ENCODE measurements at places on chromosomes 12 and 14.
A peak's percentile ranks its signal among the peaks of the same experiment; 100 is the strongest.

DNA sequence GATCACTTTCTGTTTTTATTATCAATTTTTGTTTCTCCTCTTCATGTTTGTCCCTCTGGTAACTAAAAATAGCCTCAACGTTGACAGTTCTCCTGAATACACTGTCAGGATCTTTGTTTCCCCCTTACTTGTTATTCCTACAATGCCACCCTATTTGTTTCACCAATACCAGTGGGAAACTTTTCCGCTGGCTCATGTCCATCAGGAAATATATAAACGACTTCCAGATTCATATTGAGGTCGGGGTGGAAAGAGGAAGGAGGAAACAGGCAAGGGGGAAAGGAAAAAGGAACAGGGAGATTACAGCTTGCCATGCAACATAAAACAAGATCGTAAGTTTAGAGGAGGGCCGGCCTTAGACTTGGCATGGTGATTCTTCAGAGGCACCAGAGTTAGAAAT lies 61.7 kb downstream of the BTBD7 start:
- DNase-seq, result no peak

DNA sequence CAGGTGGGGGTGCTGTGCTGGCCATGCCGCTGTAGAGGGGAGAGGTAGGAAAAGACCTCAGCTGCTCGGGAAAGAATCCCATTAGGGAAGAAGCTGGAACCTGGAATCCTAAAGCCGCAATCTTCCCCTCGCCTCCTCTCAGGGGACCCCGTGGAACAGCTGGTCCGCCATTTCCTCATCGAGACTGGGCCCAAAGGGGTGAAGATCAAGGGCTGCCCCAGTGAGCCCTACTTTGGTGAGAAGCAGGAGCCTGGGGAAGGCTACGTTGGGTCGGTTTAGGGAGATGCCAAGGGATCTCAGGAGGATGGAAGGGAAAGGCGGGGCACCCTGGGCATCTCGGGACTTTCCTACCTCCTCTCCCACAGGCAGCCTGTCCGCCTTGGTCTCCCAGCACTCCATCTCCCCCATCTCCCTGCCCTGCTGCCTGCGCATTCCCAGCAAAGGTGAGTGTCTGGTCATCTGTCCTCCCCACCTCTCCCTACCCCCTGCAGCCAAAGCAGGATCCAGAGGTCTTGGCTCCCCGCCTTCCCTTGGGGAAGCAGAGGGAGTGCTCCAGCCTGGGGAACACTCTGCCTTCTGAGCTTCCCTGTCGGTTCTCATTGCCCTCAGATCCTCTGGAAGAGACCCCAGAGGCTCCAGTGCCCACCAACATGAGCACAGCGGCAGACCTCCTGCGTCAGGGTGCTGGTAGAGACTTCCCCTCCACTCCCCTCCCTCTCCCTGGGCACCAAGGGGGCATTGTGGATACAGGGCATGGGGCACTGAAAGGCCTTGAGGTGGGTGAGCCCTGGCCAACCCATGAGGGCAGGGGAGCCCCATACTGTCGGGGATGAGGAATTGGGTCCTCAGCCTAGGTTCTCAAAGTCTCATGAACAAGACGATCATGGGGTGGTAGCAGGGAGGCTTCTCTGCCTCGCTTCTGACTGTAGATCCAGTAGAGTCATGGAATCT lies 12.4 kb downstream of the TNS2 start:
- DNase-seq, result no peak

- DNase-seq, result peak; percentile 80
Observed at GRCh38 chr12:89353823-89354611, 1.7 kb upstream of the DUSP6 start.

DNA sequence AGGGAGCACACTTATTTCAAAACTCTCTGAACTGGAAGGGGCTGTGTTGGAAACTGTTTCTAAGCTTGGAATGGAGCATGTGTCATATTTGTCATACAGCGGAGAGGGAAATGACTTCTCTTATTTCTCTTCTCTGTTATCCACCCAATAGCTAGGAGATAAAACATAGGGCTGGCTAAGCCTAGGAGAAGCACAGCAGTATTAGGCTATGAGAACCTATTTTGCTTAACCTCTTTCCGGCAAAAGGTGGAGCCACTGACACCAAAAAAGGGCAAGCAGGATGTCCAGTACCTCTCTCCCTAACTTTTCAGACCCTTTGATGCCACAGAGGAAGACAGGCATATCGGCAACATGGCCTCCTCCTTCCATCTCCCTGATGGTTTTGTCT lies 148.3 kb downstream of the CRADD start:
- no peak for DNase-seq

GRCh38 chr14:56331592-56332216 lies 213.5 kb downstream of the PELI2 start:
- DNase-seq, result no peak

DNA sequence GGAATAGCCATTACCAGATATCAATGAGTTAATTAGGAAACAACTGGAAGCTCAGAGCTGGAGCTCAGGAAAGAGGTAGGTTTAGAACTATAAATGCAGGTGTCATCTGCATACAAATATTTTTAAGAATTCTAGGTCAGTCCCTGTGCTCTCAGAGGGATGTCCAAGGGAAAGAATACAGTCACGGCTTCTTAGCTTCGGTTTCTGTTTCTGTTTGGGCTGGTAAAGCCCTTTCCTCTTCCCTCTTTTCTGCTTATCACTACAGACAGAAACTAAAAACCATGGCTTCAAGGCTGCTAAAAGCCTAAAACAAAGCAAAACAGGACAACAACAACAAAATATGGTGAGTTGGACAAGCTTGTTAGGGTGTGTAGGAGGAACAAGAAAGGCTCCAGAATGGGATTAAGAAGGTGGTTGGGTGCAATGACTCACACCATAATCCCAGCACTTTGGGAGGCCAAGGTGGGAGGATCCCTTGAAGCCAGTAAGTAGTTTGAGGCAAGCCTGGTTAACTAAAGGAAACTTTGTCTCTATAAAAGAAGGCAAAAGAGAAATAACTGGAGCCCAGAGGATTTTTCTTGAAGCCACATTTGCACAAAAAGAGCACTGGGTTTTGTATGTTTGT lies 113.0 kb downstream of the SEC23A start:
- no peak for DNase-seq

GRCh38 chr12:60075091-60075490 lies 479.3 kb downstream of the SLC16A7 start:
- no peak for DNase-seq

GRCh38 chr12:39404000-39404399 lies 38.9 kb downstream of the KIF21A start:
- DNase-seq, result no peak

GRCh38 chr14:53764846-53765245 lies 191.8 kb downstream of the BMP4 start:
- no peak for DNase-seq

DNA sequence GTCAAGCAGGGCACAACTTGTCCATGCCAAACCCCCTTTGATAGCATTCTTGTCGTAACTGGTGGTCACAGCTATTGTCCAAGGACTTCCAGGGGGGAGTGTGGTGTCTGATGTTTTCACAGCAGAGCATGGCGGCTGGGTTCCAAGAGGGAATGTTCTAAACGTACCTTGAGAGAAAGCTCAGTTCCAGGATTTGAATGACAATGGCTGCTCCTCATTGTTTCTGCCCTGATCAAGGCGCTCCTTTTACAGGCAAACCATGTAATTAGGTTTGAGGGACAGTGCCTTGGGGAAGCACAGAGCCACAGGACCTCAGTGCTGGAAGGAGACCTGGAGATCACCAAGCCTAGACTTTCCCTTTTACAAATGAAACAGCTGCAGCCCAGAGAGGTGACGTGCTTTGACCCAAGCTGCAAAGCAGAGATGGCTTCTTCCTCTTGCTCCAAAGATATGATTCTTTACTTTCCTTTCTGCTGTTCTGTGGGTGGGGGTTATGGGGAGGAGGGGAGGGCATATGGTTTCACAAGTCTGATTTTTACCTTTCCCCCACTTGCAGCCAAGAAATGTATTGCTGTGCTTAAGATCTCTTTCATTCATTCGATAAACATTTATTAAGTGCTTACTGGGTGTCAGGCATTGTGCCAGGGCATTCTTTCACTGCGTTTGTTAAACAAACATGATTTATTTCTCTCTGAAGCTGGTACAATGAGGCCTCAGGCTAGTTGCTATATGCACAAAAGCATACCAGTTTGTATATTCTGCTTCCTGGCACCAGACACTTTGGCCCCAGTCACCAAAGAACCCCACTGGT lies 172.8 kb downstream of the KTN1 start:
- DNase-seq, result no peak

DNA sequence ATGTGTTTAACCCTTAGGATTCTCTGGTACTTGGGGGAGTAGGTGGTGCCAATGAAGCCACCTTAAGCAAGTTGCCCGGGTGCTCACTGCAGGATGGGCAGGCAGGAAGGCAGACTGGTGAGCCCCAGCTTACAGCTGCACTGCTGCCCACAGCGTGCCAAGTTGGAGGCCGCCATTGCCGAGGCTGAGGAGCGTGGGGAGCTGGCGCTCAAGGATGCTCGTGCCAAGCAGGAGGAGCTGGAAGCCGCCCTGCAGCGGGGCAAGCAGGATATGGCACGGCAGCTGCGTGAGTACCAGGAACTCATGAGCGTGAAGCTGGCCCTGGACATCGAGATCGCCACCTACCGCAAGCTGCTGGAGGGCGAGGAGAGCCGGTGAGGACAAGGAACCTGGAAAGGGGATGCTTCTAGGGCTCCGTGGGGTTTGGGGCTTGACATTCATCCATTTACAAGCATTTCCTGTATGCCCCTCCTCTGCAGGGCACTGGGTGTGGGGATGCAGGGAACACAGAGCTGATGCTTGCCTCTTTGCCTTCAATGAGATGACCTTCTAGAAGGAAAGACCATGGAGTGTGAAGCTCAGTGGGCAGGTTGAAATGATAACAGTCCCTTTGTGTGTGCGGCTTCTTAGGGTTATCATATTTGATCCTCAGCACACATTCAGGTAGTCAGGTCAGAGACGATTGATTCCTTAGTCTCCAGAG lies 12.4 kb downstream of the KRT7 start:
- no peak for DNase-seq

DNA sequence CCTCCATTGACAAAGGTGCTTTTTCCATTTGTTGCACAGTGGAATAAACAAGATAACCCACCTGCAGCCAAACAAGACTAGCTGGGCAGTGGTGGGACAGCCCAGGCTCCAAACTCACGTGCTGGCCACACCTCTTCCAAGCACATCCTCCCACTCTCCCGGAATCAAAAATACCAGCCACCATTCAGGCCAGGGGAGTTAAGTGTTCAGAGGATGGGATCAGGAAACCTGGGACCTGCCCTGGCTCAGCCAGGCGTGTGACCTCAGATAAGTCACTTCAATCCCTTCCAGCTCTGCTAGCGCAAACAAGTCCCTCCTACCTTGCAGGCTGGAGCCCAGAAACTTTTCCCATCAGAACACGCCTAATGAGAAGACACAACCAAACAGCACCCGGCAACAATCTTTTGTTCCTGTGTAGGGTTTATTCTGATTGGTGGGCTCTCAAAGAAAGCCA lies 43.3 kb downstream of the ACTN1 start:
- no peak for DNase-seq

DNA sequence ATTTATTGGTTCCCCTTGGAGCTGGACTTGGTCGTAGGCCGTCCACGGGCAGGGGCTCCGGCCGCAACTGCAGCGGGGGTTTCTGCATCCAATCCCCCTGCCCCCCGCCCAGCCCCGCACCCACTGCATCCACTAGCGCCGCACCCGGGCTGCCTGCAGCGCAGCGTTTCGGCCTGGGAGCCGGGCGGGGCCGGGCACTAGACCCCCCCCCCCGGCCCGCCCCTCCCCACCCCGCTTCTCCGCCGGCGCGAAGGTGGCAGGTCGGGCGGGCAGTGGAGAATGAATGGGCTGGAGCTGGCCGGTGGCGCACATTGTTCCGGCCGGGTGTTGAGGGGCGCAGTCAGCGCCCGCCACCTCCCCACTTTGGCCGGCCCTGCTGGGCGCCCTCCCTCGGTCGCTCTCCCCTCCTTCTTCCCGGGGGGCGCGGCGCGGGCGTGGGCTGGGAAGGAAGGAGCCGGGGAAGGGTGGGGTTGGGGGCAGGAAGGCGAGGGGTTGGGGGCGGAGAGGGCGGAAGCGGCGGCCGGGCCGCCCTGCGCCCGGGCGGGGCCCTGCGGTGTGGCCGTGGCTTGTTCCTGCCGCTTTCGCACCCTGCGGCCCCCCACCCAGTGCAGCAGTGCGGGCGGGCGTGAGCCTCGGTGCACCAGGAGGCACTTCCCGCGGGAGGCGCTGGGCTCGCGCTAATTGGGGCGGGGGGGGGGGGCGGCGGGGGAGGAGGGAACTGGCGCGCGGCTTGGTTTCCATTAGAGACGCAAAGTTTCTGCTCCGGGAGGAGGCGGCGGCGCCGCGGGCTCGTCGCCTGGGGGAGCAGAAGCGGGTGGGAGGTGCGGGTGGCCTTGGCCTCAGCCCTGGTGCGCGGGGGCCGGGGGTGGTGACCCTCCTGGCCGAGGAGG lies 841 bp downstream of the CALM1 start:
- DNase-seq, result no peak

DNA sequence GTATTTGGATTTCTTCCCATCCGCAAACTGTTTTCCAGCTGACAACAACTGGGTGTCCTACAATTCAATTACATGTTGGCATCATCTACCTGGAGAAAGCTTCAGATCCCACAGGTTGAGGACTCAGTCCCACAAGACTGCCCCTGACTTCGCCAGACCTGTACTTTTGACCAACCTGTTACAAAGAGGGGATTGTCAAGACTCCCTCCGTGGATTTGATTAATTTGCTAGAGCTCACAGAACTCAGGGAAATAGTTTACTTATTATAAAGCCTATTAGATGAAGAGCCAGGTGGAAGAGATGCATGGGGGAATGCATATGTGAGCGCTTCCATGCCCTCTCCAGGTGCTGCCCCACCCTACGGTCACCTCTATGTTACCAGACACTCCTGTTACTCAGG lies 14.6 kb downstream of the RESF1 start:
- DNase-seq, result no peak

GRCh38 chr12:71439613-71440344 lies at the start of gene LGR5:
Gene LGR5, plus strand, starts transcription at chr12:71439798. Its CDS starts 283 bp downstream, at chr12:71440081.
- DNase-seq, result peak; percentile 54
